ENCODE measurements at places on chromosomes 7 and 10.

GRCh38 chr10:70137927-70138883, 5.6 kb upstream of the AIFM2 start:
- no peak for DNase-seq

DNA sequence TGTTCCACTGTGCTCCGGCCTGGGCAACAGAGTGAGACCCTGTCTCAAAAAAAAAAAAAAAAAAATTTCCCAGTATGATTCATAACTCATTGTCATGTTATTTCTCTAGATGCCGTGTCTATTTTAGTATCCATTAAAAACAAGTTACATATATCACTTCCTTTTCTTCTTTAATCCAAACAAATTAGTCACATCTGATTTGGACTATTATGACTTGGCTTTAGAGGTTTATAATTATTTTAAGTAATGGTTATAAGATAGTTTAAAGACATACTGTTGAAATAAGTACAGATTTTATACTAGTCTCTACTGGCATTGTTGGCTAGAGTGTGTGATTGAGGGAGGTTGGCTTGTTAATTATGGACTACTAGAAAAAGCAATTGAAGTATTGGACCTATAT, 53.3 kb downstream of the ZMYND11 start:
- DNase-seq = no peak

DNA sequence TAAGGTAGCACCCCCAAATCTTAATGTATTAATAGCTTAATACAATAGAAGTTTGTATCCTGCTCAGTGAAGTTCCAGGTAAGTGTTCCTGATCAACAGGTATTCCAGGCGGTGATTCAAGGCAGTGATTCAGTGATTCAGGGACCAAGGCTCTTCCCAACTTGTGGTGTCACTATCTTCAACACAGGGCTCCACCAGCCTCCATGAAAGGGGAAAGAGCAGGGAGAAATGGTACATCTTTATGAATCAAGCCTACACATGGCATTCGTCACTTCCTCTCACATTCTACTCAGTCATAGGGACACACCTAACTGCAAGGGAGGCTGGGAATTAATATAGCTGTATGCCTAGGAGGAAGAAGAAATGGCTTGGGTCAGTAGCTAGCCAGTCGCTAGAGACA, 5.1 kb downstream of the GOLGA7B start:
- no peak for DNase-seq

DNA sequence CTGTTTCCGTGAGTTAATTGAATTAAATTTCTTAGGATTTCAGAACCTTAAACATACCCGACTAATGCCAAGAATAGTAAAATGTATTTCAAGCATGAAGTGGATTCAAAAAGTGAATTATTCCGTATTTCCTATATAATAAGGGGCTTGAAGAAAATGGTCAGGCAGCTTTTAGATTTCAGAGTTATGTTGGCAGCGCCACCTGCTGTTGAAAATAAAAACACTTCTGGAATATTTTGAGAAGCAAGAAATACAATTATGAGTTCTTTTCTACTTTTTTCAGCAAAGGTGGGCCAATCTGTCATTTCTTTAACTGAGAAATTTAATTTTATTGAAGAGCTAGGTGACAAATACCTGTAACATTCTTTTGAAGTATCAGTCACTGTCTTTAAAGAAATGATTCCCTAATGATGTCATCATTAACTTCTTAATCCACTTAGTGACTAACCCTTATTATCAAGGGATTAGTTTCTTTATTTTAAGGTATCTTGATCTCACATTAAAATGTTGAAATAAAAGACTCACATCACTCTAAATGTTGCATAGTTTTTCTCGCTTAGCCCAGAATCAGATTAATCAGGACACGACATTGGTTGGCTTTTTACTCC, 36.6 kb upstream of the AGR3 start:
- DNase-seq = no peak

DNA sequence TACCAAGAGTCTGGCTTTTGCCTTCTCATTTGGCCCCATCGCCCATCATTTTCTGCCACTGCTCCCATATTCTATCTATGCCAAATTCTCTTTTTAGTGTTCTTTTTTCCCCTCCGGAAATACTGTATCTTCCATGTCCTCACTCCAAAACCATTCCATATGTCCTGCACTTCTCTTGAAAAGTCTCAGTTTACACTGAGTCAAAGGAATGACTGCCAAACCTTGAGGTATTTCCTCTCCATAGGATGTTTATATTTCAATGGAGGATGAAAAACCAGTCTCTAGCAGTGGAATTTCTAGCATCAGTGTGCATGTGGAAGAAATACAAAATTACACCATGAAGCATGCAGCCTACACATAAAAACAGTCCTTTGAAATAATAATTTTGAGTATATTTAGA, 121.4 kb upstream of the PHYHIPL start:
- DNase-seq = no peak

- DNase-seq = peak; percentile 4
Observed at GRCh38 chr10:44948642-44949041, 11.0 kb upstream of the RASSF4 start.

DNA sequence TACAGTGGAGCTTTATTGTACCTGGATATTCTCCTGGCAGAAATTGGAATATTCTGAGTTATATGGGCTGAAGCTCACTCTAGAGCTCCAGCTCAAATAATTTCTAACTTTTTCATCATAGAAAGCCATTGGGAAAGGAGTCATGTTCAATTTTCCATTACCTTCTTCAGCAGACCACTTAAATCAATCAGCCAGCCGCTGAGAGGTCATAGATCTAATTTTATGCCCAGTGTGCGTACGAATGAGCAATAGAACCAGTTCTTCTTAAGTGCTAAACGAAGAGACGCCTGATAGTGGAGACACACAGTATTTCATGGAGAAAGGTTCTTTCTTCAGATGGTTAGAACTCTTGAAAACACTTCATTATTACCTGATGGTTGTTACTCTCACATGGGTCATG, 35.0 kb upstream of the DNAJB12 start:
- no peak for DNase-seq
